CD4-positive, alpha-beta T cell treated with Interferon gamma for 1 hour (primary cell): ENCODE measurements at places on chromosomes 12 and 14.

DNA sequence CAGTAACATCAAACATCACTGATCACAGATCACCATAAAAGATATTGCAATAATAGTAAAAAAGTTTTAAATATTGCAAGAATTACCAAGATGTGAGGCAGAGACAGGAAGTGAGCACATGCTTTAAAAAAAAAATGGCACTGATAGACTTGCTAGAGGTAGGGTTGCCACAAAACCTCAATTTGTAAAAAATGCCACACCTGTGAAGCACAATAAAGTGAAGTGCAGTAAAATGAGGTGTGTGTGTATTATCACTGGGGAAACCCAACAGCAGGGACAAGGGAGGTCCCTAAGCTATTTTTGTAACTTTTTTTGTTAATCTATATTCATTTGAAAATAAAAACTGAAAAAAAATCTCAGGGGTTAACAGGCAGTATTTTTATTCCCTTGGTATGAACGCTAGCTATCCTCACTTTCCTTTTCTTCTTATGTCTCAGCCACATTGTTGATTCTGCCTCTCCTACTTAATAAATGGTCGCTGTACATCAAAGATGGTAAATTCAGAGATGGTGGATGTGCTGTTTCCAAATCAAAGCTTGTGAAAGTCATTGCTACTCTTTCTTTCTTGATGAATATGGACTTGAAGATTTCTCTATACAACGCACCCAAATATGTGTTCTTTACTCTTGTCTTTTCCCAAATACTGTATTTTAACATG is 14.0 kb upstream of the KLRD1 start:
- no peak for DNase-seq

DNA sequence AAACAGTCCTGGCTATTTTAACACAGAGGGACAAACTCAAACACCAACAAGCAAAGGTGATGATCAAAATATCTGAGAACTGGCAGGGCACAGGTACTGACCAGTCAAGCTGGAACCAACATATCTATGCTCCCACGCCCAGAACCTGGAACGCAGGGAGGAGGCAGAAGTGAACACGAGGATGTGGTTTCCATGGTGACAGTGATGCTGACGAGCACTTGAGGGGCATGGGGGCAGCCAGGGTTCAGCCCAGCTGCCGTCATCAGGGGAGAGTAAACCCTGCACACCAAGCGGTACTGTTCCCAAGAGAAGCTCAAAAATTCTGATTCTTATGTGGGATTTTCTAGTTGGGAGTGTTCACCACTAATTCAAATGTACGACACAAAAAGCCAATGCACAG is 113.6 kb upstream of the SFSWAP start:
- no peak for DNase-seq

DNA sequence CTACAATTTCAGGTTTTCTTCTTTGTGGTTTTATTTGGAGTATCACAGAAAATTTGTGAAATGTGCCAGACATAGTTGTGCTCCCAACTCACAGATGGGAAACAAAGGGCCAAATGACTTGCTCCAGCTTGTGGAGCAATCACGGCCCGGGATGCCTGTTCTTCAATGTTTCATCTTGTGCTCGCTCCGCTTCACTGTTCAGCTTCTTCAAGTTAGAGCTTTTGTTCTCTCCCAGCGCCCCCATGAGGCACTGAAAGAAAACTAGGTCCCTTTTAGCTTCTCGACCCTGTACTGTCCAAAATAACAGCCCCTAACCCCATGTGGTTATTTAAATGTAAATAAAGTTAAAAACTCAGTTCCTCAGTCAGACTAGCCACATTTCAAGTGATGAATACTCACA is 187.9 kb upstream of the STXBP6 start:
- no peak for DNase-seq

DNA sequence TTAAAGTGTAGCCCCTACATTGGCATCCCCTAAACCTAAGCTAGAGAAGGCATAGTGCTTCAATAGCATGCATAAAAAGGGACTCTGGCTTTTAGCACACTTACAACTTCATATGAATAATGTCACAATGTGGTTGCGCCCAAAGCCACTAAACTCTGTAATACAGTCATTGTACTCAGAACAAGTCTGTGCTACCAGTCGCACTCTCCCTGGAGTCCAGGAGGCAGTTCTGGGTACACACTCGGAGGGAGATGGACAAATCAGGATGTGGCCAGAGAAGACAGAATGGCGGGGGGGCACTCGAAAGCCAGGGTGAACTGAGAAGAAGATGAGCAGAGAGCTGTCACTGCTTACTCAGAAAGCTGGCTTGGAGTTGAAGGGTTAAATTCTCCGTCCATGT is 10.6 kb downstream of the SAMD4A start:
- DNase-seq: no peak

DNA sequence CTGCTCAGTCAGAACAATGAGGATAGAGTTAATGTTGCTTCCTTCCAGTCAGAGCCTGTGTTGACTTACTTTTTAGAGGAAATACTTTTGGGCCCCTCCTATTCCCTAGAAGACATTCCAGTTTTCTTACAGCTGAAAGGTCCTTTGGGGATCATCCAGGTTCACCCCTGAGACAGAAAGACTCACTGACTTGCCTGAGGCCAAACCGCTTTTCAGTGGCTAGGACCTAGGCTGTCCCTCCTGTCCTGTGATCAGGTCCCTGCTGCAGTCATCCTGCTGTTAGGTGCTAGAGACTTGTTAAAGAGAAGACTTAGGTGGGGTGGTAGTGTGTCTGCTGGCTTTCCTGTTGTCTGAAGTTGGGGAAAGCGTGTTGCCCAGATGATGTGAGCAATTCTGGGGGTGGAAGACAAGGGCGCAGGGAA is 39.6 kb downstream of the SUSD6 start:
- DNase-seq: no peak

GRCh38 chr12:2054091-2055018 is 1.6 kb downstream of the CACNA1C start:
- DNase-seq: no peak

DNA sequence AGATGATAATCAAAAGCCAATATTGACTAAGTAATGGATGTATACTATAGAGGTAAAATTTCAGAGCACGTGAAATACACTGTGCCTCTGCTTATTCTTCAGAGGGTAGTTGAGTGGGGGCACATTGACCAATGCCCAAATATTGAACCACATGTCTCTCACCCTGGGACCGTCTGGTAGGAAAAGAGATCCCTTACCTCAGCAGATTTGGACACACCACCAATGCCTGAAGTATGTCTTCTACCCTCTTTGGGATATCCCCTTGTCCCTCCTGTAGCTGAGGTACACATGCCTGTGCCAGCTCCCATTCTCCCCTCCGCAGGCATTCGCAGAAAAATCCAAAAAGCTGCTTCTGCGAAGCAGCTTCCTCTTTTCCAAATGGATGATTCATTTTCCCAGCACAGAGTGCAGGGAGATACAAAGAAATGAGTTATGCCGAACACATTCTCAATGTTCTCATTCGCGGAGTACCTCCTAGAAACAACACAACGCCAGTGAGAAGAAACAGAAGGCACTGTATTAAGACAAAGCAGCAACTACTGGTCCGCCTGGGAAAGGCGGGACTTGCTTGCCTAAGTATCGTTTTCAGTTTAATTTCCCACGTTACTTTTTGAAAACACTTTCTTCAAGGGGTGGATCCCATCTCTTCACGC is 691 bp downstream of the ZFYVE26 start:
- no peak for DNase-seq

DNA sequence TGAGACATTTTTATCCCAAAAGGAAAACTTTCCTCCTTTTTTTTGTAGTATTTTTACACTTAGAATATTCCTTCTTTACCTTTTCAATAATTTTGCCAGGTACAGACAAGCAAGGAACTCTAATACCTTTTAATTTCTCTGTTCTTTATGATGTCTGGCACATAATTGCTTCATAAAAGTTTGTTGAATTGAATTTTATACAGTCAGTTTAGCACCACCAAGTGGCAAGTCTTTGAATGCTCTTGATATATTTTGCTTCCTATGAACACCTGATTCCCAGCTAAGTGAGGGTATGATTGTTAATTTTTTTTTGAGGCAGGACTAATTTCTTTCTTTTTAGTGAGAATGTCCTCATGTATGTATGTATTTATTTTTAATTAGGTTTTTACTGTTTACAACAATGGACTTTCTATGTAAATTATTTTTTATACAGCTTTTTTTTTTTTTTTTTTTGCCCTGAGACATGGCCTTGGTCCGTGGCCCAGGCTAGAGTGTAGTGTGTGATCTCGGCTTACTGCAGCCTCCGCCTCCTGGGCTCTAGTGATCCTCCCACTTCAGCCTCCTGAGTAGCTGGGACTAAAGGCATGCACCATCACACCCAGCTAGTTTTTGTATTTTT is 6.9 kb downstream of the TBC1D15 start:
- DNase-seq: no peak

DNA sequence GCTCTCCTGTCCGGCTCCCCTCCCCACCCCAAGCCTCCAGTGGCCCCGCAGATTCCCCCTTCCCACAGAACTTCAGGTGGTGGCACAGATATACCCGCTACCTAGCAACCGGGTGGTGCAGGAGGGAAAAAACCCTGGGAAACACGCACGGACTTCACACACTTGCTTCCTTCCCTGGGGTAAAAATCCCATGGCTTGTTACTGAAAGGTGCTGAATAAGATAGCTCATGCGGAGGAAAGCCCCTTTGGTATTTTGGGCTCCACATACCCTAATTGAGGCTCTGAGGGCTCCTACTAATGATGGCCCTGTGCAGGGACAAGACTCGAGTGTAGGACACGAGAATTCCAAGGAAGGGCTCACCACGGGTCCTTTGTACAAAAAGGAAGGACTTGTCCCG is 869 bp upstream of the RIMBP2 start:
- DNase-seq: no peak

- DNase-seq: no peak
Measured at GRCh38 chr14:37252434-37252833, 54.7 kb downstream of the MIPOL1 start.

DNA sequence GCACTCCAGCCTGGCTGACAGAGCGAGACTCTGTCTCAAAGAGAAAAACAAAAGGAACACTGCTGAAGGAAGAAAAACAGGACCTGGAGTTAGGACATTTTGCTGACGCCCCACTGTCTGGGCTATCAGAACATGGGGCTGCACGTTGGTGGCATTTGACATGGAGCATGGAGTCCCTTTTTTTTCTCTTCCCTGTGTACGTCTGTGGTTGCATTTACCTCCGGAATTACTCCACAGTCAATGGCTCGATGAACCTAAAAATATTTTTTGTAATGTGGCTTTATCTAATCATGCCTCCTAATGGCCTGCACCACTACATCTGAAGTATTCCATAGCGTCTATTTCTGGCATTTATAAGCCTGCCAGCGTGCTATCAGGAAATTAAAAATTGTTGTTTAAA is 30.7 kb downstream of the TESC start:
- DNase-seq: no peak

- no peak for DNase-seq
Measured at GRCh38 chr12:130336723-130337487, 782 bp upstream of the PIWIL1 start.

DNA sequence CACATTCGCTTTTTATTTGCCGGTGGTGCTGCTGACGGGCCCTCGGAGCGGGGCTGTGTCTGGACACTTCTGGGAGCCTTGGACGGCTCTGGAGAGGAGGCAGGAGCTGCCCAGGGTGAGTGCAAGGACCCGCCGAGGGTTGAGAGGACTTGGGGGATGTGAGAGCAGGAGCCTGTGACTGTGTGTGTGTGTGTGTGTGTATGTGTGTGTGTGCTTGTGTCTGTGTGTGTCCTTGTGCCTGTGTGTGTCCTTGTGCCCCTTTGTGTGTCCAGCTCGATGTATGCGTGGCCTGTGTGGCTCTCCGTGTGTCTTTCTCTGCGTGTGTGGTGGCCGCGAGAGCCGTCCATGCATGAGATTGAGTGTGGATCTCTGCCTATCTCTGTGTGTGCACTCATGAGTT is 179.6 kb upstream of the MYL2 start:
- no peak for DNase-seq

GRCh38 chr12:21773263-21773741 is 1.2 kb downstream of the KCNJ8 start:
- DNase-seq: no peak

GRCh38 chr14:68741477-68741791 is 51.4 kb downstream of the ZFP36L1 start:
- DNase-seq: no peak

GRCh38 chr12:126431767-126432166 is 1366.5 kb downstream of the AACS start:
- DNase-seq: no peak

GRCh38 chr12:57603815-57604453 is 690 bp upstream of the DTX3 start:
- no peak for DNase-seq

GRCh38 chr12:15937902-15938301 is 26.8 kb downstream of the DERA start:
- DNase-seq: no peak

- DNase-seq: no peak
Measured at GRCh38 chr14:30848449-30849240, 25.7 kb upstream of the COCH start.
